ENCODE measurements at places on chromosomes 13 and 19.

DNA sequence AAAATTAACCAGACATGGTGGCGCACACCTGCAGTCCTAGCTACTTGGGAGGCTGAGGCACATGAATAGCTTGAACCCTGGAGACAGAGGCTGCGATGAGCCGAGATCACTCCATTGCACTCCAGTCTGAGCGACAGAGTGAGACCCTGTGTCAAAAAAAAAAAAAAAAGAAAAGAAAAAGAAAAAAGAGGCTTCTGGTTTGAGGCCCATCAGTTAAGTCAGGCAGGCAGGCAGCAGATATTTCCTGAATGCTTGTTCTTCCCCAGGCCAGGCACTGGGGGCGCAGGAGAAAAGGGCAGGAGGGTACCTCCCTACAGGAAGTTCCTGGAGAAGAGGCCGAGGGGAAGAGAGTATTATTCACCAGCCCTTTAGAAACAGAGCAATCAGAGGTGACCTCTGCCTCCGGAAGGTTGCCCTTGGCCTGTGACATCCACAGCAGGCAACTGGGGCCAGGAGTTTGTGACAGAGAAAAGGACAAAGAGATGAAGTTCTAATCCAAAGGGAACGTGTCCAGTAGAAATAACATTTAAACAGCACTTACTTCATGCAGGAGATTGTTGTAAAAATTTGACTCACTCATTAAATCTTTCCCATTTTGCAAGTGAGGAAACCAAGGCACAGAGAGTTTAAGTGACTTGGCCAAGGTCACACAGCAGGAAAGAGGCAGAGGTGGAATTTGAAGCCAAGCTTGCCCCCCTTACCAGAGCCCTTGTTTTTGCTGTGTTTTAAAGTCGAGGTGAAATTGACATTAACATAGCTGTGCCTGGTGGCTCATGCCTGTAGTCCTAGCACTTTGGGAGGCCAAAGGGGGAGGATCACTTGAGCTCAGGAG, 4.3 kb upstream of the RLN3 start:
- DNase-seq, result peak; percentile 63

- no peak for DNase-seq
Measured at GRCh38 chr19:40620161-40620485, 19.0 kb downstream of the LTBP4 start.

DNA sequence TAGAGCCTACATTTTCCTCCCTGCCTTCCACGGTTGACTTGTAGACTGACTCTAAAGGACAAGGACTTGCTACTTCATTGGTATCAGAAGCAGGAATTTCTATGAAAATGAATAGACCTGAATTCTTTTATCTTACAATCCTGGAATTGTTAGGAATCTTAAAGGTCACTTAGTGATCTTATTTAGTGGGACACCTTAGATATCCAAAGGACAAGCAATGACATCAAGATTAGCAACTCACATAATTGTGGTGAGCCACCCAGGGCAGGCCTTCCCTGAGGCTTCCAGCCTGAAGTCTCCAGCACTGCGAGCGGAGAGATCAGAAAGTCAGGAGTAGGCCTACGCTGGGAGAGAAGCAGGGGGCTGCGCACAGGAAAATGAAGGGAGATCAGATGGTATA, 37.8 kb downstream of the KLF5 start:
- no peak for DNase-seq

DNA sequence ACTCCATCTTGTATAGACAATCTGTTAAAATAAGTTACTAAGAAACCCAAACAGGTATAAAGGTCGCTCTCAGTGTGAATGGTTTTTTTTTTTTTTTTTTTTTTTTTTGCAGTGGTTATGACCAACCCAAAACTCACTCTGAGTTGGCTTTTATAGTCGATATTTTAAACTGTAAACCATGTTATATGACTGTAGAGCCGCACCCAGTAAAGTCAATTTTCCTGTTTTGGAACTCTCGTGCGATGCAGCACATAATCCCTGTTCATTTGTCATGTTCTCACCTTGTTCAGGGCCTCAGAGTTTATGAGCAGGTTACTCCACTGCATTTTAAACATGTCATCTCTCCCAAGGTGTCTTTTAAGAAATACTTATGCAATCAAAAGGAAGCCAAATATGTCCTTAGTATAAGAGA, 112.5 kb downstream of the KLF5 start:
- DNase-seq, result no peak

- no peak for DNase-seq
Measured at GRCh38 chr19:45340899-45341453, 426 bp downstream of the KLC3 start.

DNA sequence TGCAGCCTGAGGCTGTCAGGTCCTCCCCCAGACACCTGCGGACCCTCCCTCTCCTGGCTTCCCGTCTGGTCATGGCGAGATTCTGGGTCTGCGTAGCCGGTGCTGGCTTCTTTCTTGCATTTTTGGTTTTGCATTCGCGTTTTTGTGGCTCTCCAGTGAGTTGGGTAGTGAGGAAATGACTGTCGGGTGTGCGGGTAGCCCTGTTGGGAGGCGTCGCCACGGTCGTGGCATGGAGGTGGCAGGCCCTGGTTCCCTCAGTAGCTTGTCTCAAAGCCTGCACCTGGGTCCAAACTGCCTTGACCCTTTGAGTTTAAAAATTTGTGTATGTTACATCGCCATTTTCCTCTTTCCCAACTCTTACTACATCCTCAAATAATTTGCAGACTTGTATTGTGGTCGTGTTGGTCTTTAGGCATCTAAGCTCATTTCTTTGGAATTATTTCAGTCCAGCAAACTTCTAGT, 344 bp downstream of the NHLRC3 start:
- DNase-seq, result no peak
